ENCODE measurements at places on chromosomes 16 and 17.

DNA sequence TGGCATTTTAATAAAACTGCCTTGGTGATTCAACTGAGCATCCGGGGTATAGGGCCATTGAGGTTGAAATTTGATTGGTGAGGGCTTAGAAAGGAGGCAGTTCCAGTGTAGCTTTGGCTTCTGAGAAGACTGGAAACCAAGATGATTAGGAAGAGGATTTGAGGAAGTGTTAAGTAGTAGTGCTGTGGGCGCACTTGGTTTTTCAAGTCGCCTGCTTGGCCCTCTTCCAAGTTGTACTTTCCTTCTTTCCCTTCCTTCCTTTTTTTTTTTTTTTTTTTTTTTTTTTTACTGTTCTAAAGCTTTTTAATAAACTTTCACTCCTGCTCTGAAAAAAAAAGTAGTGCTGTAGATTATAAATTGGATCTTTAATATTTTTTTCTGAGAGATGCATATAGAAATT, 320.5 kb downstream of the UTP18 start:
- no peak for DNase-seq

GRCh38 chr17:40311575-40311974, 2.6 kb downstream of the RARA start:
- peak; percentile 74 for DNase-seq

DNA sequence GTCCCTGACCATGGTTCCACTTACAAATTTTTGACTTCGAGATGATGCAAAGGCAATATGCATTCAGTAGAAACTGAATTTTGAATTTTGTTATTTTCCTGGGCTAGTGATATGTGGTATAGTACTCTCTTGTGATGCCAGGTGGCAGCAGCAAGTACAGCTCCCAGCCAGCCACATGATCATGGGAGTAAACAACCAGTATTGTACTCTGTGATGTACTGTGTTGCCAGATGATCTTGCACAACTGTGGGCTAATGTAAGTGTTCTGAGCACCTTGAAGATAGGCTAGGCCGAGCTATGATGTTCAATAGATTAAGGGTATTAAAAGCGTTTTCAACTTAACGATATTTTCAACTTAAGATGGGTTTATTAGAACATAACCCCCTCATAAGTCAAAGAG, 250.8 kb downstream of the STX8 start:
- no peak for DNase-seq

DNA sequence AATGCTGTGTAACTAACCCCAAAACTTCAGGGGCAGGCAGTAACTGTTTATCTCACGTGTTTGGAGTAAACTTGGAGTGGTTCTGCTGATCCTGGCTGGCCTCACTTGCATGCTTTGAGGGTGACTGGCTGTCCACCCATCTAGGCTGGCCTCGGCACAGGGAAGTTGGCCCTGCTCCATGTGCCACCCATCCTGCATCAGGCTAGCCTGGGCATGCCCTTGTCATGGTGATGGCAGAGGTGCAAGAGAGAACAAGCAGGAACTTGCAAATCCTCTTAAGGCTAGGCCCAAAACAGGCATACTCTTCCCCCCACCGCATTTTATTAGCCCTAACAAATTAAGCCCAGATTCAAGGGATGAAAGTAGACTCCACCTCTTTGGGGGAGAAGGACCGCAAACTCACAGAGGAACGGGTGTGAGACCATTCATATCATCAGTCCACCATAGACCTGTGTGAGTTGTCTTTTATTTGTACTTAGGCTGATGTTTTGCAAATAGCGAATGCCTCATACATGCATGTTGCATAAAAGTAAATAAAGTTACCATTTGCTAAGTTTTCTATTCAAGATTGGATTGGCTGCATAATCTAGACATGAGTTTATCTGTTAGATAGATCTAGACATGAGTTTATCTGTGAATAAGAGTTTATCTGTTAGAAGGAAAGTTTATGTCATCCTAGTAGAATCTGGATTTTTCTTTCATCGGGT, 221.0 kb downstream of the CCDC182 start:
- peak; percentile 47 for DNase-seq

DNA sequence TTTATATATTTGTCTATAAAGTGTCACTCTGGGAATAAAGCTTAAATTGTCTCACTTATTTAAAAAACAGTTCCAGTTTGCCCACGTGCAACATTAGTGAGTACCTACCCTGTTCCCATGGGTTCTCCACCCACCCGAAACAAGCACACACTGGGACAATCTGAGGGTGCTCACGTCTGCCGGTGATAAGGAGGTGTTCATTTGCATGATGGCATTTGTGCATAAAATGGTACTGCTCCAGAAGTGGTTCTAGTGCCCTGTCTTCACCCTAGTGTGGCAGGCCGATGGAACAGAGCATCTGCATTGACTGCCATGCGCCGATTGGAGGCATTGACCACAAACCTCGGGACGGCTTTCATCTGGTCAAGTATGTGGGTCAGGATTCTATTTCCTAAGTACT, 35.6 kb upstream of the ENDOV start:
- DNase-seq: no peak

GRCh38 chr17:19375732-19376131, 2.6 kb upstream of the MAPK7 start:
- no peak for DNase-seq

GRCh38 chr16:82302042-82302727, 132.2 kb upstream of the MPHOSPH6 start:
- no peak for DNase-seq

DNA sequence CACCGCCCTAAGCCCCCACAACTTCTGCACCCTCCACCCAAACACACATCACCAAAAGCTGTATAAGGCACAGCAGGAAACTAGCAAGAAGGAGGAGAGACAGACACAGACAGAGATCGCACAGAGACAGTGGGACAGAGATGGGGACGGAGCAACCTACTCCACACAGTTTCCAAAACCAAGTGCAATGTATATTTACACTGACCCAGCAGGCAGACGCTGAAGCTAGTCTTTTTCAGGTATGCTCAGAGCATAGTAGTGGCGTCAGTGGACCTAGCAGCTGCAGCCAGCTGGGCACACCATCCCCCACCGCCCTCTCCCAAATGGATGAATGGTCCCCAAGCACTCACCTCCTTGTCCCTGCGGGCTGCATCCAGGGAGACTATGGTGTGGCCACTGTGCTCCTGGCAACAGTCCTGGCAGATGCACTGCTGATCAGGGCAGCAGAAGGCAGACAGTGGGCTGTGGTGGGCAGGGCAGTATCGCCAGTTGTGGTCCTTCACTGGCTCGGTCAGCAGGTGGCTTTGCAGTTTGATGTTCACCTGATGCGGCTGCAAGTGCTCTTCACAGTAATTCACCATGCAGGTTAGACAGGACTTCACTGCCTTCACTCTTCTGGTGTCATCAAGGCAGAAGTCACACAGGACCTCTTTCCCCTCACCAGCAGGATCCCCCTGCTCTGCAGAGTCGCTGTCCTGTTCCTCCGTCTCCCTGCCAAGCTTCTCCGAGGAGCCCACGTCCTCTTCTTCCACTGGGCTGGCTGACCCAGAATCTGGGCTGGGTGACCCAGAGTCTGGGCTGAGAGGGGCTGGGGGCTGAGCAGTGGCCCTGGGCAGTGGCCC, 31.5 kb upstream of the FBXW10B start:
- peak; percentile 7 for DNase-seq

DNA sequence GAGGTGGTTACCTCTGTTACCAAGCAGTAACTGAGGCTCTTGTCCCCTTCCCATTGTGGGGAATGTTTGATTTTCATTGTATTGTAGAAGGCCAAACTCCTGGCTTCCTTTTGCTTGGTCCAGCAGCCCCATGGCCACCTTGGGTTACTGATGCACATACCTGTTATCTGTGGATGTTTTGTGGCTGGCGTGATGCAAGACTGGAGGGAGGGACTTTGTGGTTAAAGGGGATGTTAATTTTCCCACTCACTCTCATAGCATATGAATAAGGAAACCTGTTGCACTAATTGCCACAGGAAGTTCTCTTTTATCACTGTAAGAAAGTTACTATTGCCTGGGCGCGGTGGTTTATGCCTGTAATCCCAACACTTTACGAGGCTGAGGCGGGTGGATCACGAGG, 168.6 kb upstream of the HS3ST4 start:
- no peak for DNase-seq

DNA sequence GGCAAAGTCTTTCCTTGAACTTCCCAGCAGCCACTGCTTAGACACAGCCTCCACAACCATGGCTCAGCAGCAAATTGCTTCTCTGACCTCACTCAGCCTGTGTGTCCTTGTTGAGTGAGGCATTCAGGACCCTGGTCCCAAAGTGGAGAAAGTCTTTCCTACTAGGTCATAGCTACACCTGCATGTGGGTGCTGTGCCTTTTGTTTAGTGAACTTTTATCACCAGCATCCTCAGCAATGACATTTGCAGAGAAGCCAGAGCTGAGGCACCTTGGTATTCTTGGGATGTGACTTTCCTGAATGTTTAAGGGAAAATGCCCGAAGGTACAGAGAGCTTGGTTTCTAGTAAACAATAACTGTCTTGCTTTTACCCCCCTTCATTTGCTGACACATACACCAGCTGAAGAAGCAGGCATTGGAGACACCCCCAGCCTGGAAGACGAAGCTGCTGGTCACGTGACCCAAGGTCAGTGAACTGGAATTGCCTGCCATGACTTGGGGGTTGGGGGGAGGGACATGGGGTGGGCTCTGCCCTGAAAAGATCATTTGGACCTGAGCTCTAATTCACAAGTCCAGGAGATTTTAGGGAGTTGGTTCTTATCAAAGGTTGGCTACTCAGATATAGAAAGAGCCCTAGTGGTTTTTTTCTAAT, 20.9 kb upstream of the STH start:
- DNase-seq: no peak

GRCh38 chr17:39134878-39135277, 16.6 kb downstream of the PLXDC1 start:
- DNase-seq: peak; percentile 82

- no peak for DNase-seq
Measured at GRCh38 chr17:80452173-80452915, 24.1 kb downstream of the NPTX1 start.

DNA sequence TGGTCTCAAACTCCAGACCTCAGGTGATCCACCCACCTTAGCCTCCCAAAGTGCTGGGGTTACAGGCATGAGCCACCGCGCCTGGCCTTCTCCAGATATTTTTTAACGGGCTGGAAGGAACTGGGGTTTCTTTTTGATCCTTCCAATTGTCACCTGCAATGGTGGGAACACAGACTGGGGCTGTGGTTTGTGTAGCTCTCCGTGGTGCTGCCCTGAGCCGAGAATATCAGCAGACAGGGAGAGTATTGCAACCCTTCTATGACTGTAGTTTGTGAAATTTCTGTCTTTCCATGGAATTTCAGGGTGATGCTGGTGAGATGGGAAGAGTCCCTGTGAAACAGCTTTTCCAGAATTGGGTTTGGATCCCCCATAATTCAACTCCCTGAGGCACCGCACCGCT, 263.5 kb downstream of the ENGASE start:
- no peak for DNase-seq

GRCh38 chr17:8421571-8421970, 14.1 kb upstream of the NDEL1 start:
- DNase-seq: peak; percentile 7

DNA sequence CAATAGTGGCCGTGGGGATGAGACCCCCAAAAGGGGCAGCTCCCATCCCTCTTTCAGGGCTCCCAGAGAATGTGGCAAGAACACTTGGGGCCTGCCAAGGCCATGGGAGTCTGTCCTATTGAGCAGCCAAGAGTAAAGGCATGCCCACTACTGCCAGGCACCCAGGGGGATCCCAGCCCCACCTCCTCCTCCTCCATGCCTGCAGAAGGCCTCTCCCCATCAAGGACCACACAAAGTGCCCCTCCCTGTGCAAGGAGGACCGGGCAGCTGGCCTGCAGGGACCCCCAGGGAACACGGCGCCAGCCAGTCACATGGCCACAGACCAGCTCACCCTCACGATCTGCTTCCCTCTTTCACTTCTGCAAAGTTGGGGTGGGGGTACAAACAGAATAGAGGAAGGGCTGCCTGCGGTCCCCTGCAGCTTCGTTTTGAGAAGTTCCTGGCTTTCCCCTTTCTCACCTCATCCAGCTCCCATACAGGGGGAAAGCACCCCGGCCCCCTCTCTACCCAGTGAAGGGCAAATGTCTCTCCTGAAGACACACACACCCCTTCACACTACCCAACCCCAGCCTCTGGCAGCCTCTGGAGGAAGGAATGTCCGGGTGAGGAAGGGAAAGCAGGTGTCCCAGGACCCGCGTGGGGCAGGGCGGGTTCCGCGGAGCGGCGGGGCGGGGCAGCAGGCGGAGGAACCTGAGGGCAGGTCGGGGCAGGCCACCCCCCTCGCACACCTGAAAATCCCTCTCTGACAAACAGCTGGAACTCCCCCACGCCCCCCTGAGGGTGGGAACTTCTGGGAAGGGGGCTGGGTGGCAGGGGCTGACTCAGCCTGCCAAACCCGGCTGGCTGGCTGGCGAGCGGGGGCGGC, 2.0 kb downstream of the PPP1R9B start:
- DNase-seq: no peak

DNA sequence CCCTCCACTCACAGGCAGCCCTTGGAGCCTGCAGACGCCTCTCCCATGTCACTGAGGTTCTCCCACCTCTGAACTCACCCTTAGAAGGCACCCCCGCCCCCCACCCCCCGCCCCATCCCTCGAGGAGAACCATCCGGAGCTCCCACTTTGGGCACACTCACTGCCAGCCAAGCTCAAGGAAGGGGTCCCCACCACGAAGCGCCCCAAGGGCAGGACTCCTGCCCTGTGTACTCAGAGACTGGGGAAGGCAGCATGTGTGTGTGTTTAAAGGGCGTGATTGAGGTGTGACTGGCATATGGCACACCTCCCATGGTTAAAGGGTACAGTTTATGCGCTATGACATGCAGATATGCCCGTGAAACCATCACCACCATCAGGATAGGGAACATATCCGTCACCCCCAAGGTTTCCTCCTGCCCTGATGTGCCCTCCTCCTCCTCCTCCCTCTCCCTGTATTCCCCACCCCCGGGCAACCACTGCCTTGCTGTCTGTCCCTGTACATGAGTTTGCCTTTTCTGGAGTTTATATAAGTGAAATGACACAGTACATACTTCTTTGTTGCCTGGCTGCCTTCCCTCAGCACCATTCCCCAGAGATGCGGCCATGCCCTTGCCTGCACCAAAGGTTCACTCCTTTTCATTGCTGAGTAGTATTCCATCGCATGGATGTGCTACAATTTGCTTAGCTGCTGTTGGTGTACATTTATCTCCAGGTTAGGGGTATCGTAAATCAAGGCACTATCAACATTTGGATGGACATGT, 14.0 kb upstream of the RBFOX3 start:
- no peak for DNase-seq

DNA sequence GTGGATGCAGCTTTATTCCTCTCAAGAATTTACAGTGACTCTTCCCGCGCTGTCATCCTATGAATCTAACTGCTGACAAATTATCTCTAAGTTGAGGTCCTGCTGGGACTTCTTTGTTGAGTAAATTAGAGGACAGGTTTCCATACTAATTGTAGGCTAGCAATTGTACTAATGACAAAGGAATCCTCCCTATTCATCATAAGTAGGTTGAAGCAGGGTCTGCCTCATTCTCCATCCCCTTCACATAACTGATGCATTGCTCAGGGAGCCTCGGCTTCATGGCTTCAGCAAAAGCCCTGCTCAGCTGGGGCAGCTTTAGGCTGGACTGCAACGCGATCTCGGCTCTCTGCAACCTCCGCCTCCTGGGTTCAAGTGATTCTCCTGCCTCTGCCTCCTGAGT, 83.1 kb upstream of the IRX6 start:
- DNase-seq: no peak

GRCh38 chr17:35254107-35254773, 11.4 kb downstream of the SLFN5 start:
- DNase-seq: peak; percentile 96

- DNase-seq: peak; percentile 68
Measured at GRCh38 chr17:37802712-37803416, 58.0 kb upstream of the HNF1B start.

Measured in RPMI7951 (cell line).